ENCODE measurements at places on chromosomes 1 and 21.
A peak's percentile ranks its signal among the peaks of the same experiment; 100 is the strongest.

- DNase-seq, result no peak
Measured at GRCh38 chr1:64546013-64546412, 76.1 kb downstream of the CACHD1 start.

GRCh38 chr1:31422505-31423319 is 9.7 kb downstream of the SERINC2 start:
- peak; percentile 61 for DNase-seq

- DNase-seq, result no peak
Measured at GRCh38 chr1:185786524-185786923, 52.3 kb downstream of the HMCN1 start.

- DNase-seq, result no peak
Measured at GRCh38 chr1:166057650-166058049, 109.2 kb downstream of the FAM78B start.

- no peak for DNase-seq
Measured at GRCh38 chr1:30768159-30768829, 10.7 kb upstream of the LAPTM5 start.

DNA sequence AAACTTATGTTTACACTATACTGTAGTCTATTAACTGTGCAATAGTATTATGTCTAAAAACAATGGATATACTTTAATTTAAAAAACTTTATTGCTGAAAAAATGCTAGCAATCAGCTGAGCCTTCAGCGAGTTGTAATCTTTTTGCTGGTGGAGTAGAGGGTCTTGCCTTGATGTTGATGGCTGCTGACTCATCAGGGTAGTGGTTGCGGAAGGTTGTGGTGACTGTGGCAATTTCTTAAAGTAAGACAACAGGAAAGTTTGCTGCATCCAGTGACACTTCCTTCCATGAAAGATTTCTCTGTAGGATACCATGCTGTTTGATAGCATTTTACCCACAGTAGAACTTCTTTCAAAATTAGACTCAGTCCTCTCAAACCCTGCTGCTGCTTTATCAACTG is 234.7 kb upstream of the CSF3R start:
- peak; percentile 73 for DNase-seq

Measured in common myeloid progenitor, CD34-positive (primary cell).